ENCODE measurements at places on chromosomes 1 and 21.

- DNase-seq = no peak
These were observed 37.5 kb upstream of the DAB1 start for GRCh38 chr1:57461405-57461804.

DNA sequence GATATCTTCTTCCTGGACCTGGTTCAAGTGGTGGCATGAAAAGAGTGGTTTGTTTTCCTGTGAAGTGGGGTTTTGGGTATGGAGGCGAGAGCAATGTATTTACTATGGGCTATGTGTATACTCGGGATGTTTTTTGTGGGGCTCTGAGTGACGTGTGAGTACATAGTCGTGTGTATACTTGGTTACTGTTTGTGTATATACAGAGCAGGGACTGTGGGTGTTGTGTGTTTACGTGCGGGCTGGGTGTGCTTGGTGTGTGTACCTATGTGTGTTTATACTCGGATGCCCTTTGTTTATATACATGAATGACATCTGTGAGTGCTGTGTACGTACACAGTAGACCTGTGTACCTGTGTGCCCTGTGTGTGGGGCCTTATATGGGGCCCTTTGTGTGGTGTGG lies 50.0 kb downstream of the YARS1 start:
- DNase-seq = no peak

- no peak for DNase-seq
These were observed 62.4 kb downstream of the FGGY start for GRCh38 chr1:59359325-59359724.

DNA sequence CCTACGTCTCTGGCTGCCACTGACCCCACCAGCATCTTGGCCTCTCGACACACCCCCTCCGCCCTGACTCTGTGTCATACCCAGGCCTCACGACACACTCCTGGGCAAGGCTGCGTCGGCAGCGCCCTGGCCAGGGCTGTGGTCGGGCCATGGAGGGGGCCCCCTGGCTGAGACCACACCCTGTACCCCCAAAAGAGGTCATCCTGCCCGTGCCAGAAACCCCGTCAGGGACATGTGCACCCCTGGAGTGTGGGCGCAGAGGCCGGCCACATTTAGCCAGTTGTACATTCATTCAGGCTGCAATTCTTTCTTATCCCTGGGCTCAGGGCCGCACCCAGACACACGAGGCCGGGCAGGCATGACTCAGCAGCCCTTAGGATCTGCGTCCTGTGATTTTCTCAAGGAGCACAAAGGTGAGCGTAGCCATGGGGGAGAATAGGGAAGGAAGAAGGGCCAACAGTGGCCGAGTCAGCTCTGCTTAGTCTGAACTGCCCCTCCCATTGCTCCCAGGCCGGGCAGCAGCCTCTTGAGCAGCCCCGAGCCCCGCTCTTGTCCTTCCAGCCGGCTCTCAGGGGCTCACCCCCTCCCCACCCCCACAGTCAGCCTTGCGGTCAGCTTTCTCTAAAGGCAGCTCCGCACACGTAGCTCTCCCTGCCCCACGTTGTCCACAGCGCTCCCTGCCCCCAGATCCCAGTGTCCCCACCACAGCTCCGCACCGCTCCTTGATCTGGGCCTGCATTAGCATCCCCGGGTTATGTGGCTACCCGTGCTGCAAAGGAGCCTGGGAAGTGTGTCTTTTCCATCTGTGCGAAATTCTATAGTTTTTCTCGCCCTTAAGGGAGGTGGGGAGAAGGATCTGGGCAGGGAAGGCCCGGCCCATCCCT lies 7.9 kb downstream of the CSTB start:
- DNase-seq = no peak

DNA sequence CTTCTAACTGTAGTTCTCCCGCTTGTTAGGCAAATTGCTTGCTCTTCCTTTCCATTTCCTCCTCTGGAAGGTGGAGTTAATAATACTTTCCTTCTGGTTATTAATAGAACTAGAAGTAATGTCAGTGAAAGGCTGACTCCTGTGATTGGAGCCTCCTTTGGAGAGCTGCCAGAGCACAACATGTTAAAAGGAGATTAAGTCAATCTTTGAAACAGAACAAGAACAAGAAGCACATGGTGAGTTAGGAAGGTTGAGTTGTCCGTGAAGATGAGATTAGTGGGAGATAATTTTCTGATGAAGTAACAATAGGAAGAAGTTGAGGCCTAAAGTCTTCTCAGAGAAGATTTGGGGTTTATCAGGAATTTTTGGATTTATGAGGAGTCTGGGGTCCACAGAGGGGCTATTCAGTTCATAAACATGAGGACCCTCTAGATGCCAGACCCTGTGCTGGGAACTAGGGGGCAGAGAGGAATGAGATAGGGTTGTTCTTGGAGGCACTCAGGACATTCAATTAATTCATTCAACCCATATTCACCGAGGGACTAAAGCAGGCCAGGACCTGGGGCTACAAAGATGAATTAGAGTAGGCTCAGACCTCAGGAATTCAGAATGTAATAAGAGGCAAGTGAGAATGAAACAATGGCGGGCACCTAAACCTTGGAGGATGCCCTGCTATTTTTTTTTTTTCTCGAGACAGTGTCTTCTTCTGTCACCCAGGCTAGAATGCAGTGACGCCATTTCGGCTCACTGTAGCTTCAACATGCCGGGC lies 40.7 kb upstream of the DHCR24 start:
- DNase-seq = no peak

All from stimulated activated CD4-positive, alpha-beta T cell treated with anti-CD3 and anti-CD28 coated beads, TNF-alpha, amount 100 ng/mL, for 1 hour (primary cell).